ENCODE measurements at places on chromosomes 4 and X.

- no peak for DNase-seq
Measured at GRCh38 chr4:73612032-73612431, 8.2 kb downstream of the RASSF6 start.

DNA sequence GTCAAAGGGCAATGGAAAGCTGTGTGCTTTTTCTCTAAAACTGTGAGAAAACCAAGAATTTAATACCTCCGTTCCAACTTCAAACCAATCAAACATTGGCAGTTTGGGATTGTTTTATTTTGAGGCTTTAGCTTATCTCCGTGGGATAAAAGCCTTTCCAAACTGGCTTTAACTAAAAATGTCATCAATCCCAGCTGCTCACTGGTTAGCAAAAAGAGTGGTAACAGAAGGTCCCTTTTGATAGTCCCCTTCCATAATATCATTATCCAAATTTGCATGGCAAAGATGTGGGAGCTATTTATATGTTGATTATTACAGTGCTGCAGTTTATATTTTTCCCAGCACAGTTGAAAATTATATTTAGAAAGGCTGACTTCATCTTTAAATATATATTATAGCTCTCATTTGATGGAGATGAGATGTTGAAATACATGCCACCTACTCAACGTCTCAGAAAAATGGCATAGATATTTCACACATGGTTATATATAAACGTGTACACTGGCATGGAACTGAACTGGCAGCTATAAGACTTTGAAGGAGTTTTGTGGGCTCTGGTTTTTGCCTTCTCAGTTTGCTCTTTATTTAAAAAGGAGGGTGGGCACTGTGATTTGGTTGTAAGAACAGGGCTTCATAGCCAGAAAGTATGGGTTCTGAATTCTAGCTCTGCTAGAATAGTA lies 707.1 kb upstream of the SLIT2 start:
- DNase-seq: no peak

GRCh38 chr4:96352051-96352517 lies 512.2 kb downstream of the PDHA2 start:
- DNase-seq: no peak

- no peak for DNase-seq
Measured at GRCh38 chrX:446245-446644, 59.5 kb upstream of the PPP2R3B start.

- DNase-seq: no peak
Measured at GRCh38 chrX:103747163-103747562, 29.5 kb upstream of the PLP1 start.

DNA sequence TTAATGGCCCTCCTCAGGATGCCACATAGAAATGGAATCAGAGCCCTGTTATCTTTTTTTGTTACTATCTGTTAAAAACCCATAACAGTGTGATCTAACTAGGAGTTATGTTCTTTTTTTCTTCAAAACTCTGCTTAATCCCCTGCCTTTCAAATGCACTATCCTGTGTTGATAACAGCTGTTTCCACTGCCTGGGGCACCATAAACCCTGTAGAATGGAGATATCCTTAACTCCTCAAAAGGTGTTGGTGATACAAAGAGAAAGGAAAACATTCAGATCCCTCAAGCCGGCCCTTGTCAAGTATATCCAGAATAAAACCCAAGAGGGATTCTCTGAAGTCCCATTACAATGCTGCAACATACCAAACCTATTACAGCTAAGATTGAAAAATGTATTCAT lies 108.6 kb downstream of the ACTRT1 start:
- no peak for DNase-seq

DNA sequence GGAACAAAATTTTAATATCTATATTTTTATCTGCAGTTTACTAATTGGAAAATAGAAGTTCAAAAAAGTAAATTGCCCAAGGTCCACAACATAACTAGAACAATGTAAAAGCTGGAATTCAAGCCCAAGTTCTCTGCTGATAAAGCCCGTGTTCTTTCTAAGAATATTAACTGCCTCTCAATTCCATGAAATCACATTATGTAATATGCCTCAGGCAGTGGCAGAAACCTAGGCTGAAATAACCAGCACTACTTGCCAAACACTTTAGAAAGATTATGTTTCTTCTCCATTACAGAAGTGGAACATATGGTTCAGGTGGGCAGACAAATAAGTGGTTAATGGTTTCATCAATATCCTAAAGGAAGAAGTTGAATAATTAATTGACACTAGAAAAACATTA lies 56.7 kb upstream of the ADGRL3 start:
- no peak for DNase-seq

DNA sequence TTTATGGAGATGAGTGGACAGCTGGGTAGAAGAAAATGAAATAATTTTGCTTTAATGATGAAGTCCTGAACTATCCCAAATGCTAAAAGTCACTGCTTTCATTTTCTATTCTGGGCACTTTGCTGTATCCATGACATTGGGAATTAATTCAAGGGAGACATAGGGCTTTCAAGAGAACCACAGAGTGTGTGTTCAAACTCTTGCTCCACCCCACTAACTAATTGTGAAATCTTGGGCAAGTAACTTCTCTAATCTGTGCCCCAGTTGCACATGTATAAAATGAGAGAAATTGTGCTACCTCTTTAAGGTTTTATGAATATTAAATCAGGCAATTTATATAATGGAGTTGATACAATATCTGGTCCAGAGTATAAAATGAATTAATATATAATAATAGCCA lies 1422.0 kb downstream of the ADGRL3 start:
- no peak for DNase-seq

GRCh38 chr4:187390646-187391045 lies 604.9 kb upstream of the ZFP42 start:
- DNase-seq: no peak

DNA sequence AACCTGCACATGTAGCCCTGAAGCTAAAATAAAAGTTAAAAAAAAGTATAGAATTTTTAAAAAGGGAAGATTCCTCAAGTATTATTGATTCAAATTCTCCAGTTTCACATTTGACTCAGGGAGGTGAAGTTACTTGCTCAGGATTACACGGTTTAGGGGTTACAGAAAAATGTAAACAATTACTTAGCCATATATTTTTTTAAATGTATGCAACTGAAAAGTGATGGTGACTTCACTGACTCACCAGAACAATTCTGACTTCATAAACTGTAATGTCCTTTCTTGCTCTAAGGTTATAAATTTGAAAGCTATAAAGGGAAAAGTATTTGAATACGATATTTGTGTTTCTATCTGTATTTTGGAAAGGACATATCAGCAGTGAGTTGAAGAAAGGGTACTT lies 371.2 kb downstream of the SPRY1 start:
- DNase-seq: no peak

DNA sequence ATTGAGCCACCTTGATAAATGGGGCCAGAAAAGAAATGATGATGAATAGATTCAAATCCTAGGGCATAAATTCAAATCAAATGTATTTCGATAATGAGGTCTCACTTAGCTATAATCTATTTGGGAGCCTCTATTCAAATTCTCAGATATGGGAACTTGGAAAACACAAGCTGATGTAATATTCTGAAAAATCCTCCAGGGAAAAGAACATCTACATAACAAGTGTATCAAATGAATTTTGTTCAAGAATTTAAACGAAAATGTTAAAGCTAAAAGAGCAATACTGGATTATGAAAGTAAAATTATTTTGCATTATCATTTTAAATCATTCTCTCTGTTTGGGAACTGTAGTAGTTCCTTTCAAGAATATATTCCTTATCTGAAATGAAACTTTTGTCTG lies 38.9 kb upstream of the RAP1GDS1 start:
- no peak for DNase-seq

- DNase-seq: no peak
Measured at GRCh38 chr4:849478-850175, 23.7 kb upstream of the CPLX1 start.

- no peak for DNase-seq
Measured at GRCh38 chr4:163245044-163245728, 78.5 kb upstream of the NAF1 start.

GRCh38 chrX:39936886-39937770 lies 160.6 kb downstream of the BCOR start:
- DNase-seq: no peak

DNA sequence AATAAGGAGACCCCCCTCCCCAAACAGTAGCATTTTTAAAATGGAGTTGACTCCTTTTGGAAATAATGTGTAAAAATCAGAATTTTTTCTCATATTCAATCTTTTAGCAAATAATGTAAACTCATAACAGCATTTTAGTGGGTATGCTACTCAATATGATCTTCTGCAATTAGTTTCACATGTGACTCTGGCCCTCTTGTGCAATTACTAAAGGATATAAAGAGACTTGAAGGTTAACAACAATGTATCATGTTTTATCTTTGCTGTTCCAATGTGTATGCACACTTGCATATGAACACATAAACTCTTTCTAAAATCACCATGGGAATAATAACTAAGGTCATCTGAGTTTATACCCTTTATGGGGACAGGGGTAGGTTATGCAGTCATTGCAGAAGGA lies 39.9 kb upstream of the RXFP1 start:
- no peak for DNase-seq

Data from stimulated activated CD8-positive, alpha-beta memory T cell treated with anti-CD3 and anti-CD28 coated beads, Interleukin-15, amount 100 ng/mL, for 4 hours (primary cell).